ENCODE measurements at places on chromosomes 2 and 18.

DNA sequence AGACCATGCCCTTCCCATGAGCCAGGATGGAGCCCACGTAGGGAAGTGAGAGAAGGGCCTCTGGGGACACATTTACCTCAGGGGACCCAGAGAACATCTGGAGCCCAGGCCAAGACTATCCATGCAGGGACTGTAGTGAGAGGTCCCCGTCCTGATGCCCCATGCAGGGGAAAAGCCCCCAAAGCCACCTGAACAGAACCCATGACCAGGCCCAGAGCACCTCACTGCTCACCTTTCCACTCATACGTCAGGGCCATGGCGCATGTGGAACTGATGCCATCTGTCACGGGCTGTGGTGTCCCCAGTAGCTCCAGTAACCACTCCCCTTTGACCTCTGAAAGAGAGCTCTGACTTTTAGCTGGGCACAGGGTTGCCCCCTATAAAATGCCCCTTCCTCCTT is 106.5 kb upstream of the TEX51 start:
- DNase-seq, result no peak

DNA sequence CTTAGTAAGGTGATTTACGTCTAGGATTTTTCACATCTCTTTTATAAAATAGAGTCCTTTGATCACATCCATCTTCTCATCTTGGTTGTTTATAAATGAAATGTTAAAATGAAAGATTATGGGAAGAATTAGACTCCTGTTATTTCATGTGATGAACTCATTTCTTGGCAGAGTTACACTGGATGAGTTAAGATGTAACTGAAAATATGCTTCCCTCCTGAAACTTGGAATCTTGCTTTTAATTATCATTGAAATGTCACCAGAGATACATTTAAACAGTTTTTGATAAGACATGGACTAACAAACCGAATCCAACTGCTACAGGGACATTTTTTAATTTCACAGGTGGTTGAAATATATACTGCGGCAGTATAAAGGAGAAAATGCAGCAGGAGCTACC is 274.0 kb downstream of the DLGAP1 start:
- no peak for DNase-seq

DNA sequence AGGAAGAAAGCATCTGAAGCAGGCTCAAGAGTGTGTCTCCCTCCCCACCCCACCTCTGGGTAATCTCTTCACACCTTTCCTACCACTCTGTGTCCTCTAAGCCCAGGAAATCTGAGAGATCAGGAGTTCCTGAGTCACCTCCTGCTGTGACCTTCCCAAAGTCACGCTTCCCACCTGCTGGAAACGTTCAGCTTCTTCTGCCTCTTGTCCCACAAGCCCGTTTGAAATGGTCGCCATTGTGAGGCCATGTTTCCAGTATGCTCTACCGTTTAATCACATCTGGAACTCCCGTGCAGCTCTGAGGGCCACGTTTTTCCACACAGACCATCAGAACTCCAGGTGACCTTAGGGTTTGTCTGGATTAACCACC is 25.9 kb downstream of the GREB1 start:
- no peak for DNase-seq

- DNase-seq, result no peak
These were observed 85.0 kb upstream of the TACR1 start for GRCh38 chr2:75284345-75284744.

DNA sequence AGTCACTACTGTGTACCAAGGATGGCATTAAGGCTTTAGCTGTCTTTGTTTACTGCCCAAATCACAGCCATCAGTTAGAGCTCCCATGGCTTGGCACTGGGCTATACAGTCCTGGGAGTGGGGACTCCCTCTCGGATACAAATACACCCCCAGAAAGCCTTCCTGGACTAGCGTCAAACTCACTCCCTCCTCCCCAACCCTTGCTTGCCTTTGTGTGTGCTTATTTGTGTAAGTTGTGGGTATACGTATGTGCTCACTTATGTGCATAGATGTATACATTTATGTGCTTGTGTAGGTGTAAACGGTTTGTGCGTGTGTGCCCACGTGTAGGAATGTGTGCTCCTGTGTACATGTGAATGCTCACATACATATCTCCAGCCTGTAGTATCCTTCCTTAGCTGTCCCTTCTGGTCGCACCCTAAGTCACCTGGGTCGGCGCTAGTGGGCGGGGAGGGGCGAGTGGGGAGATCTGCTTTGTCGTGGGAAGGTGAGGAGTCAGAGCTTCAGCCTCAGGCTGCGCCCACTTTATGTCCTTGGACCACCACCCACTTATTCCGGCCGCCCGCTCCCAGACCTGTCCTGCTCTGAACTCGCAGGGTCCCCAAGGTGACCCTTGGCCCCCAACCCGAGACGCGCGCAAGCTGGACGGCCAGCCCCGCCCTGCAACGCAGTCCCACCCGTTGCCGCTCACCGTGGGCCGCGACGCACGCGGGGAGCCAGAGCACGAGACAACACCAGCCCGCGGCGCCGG is 461 bp downstream of the PRADC1 start:
- DNase-seq, result no peak

DNA sequence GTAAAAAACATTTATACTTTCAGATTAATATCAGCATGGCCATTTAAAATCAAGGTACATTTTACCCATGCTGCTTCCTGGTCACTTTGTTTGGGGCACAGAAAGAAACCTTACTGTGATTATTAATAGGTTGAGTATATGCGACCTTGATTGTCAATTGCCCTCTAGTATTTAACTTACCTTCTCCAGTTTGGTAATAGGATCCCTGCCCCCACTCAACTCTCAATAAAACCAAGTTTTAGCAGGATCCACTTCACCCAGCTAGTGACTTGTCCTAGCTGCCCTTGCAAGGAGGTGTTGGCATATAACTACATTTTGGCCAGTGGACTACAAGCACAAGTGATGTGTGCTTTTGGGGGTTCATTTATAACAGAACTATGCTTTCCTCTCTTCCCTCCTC is 34.3 kb downstream of the FANCL start:
- no peak for DNase-seq

DNA sequence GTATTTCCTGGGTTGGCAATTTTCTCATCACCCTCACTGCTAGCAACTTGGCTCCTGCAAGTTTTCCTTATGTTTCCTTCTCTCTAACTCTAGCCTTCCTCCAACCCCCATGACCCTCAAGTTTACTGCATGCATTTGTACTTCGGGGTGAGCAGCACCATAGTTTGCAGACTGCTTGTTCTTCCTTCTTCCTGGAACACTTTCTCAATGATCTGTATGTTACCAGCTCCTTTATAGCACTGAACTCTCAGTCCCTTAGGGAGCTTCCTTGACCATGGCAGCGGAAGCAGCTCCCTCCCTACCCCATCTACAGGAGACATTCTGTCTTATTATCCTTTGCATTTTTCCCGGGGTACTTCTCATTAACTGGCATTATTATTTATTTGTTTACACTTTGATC is 1089.5 kb upstream of the GYPC start:
- DNase-seq, result no peak

DNA sequence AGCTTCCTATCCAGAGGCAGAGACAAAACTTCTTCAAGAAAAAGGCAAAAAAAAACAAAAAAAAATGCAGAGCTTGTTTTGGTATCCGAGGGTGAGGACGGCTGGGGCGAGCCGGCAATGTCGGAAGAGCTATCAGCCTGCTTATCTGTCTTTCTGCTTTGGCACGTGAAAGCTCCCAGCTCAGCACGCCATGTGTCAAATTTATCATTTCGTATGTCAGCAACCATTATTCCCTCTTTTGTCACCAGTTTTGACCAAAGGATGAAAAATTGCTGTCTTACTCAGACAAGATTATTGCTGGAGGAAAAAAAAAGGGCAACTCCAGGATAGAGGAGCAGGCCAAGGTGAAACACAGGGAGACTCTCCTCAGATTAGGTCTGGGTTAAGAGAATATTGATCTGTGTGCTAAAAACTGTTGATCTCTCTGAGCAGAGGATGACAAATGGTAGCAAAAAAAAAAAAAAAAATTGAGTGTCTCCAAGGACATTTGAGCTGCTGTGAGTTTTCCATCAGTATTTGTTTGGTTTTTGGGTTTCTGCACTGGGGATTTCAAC is 532.0 kb upstream of the POU3F3 start:
- no peak for DNase-seq

DNA sequence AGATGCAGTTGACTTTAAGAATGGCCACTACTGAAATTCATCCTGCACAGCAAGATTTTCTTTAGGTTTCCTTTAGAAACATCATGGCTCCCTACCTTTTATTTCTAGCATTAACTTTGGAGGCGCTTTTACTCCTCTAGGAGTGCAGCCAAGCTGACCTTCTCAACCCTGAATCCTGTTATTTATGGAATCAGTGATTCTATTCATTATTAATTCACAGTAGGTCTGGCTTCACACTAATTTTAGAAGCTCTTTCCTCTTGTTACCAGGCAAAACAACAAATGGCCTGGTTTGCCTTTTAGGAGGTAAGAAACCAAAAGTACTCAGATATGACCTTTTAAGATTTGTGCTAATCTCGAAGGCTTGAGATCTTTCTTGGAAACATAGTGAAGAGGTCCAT is 93.0 kb upstream of the PELI1 start:
- DNase-seq, result no peak

DNA sequence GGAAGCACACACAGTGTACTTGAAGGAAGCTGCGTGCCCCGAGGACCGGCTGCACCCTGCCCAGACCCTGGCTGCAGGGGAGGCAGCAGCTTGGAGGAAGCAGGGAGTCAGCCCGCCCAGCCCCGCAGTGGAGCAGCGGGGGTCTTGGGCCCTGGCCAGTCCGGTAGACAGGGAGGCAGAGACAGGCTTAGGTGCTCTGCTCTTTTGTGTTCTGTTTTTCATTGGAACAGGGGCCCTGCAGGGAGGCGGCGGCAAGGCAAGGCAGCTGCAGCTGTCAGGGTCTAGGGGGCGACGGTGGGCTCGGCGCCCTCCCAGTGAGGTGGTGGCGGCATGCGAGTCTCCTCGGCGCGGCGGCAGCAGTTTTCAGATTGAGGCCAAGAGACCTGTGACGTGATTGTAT is 53.3 kb upstream of the TFCP2L1 start:
- no peak for DNase-seq

GRCh38 chr2:216464104-216464720 is 34.4 kb upstream of the RPL37A start:
- DNase-seq, result no peak

DNA sequence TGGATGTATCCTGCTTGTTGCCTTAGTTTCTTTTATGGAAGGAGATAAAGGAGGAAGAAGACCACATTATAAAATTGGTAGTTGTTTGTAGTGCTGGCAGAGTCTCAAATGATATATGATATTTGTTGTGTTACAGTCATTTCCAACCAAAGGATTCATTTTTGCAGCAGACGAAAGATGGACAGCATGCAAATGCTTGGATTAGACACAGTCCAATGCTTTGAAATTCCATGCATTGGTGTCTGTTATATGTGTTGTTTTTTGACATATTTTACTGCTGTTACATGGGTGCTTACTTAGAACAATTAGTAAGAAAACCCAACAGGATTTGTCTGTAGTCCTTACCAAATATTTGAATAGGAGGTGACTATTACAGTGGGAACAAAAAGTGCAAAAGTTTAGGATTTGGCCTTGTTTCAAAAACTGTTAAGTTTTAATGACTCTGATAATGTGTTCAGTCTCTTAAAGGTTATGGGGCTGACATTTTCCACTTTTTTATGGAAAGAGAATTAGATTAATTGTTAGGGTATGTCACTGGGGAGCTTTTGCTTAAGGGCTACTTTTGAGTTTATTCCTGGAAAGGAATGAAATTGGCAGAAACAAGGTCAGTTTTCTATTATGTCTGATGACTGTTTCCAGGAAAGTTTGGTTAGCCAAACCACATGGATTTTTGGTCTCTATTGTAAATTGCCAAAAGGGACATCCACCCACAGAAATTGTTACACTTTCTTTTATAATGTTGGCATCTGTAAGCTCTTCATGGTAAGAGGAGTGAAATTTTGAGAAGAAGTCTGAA is 229.4 kb upstream of the MMADHC start:
- DNase-seq, result no peak

DNA sequence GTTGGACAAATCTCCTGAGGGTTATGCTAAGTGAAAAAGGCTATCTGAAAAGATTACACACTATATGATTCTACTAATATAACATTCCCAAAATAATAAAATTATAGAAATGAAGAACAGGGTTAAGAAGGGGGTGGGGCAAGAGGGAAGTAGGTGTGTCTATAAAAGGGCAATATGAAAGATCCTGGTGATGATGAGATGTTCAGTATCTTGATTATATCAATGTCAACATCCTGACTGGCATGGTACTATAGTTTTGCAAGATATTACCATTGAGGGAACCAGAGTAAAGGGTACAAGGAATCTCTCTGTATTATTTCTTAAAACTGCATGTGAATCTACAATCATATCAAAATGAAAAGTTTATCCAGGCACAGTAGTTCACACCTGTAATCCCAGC is 16.7 kb downstream of the CFAP53 start:
- no peak for DNase-seq

DNA sequence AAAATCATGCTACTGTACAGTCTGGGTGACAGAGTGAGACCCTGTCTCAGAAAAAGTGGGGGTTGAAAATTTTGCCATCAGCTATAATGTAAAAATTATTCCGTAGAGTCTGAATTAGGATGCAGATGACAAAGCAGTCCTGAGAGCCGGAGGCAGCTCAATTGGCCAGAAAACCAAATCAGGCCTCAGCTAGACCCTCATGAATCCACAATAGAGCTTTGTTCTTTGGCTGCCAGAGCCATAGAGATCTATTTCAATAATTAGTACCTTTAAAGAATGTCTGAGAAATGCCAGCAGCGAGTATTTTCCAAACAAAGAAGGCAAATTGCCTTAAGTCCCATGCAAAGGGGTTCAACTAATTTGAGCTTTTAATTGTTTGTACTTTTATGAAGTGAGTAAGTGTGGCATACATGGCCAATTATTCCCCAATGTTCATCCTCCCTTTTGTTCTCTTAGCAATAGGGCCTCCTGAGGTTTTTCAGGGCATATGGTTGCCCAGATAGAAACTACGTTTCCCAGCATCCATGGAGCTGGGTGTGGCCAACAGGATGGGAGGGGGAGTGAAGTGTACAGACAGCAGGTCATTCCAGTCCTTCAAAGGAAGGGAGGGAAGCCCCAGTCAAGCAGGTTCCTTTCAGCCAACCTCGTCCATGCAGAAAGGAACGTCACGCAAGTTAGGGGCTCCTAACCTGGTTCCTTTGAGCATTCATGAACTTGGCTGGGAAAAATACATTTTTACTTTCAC is 211.3 kb upstream of the APCDD1 start:
- DNase-seq, result no peak

GRCh38 chr2:105445498-105445897 is 46.6 kb upstream of the FHL2 start:
- DNase-seq, result no peak

- DNase-seq, result no peak
These were observed 47.6 kb downstream of the SLC66A2 start for GRCh38 chr18:79903787-79904356.

DNA sequence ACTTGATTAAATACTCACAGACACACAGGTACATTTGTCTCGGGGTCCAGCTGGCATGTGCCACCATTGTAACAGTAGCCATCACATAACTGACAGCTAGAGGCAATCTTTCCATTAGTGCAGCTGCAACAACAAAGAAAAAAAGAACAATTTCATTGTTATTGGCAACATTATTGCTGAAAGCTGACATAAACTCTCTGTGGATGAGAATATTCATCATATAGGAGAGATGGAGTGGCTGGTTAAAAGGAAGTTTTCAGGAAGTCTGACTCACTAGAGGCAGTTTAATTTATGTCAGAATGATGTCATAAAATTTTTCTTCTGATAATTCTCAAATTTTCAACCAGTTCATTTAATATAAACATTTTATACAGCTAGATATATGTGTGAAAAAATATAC is 1490.0 kb upstream of the NXPH2 start:
- no peak for DNase-seq

- no peak for DNase-seq
These were observed 169.3 kb upstream of the NXPH2 start for GRCh38 chr2:138949517-138949916.

Measured in cerebellar nuclear complex (tissue), 1 donor.